RWPE1 (cell line): ENCODE measurements at places on chromosomes 3 and 15.

- DNase-seq = no peak
These were observed 33.9 kb downstream of the RPN1 start for GRCh38 chr3:128616516-128617269.

DNA sequence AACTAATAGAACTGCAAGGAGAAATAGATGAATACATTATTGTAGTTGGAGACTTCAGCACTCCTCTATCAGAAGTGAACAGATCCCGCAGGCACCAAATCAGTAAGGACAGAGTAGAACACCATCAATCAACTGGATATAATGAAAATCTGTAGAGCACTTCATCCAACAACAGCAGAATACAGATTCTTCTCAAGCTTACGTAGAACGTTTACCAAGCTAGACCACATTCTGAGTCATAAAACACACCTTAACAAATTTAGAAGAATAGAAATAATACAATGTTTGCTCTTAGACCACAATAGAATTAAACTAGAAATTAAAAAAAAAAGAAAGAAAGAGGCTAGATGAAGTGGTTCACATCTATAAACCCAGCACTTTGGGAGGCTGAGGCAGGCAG, 70.7 kb upstream of the NEDD4 start:
- no peak for DNase-seq

- DNase-seq = peak; percentile 62
These were observed 6.3 kb downstream of the GORASP1 start for GRCh38 chr3:39101022-39101689.

GRCh38 chr3:46372492-46373359, 2.0 kb downstream of the CCR5 start:
- DNase-seq = peak; percentile 8

DNA sequence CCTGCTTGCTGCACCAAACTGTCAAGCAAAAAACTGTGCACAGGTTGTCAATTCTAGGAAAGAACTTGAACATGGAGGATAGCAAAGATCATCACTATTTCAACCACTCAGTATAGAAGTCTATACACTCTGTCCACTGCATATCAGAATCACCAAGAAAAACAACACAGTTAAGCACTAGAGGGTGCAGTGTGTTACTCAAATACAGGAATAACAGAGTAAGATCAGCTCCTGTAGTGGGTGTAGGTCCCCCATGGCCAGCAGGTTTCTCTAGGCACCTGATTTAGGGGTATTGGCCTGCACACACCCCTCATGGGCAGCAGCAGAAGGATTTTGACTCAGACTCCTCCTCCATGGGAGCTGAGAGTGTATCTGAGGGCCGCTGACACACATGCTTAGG, 464.1 kb downstream of the EPHA6 start:
- no peak for DNase-seq

- no peak for DNase-seq
These were observed 37.6 kb upstream of the EPHA6 start for GRCh38 chr3:96776818-96777217.

- DNase-seq = no peak
These were observed 51.4 kb downstream of the FLNB start for GRCh38 chr3:58059349-58060321.

- DNase-seq = no peak
These were observed 5.9 kb downstream of the TAGLN3 start for GRCh38 chr3:112004669-112005068.

GRCh38 chr3:156908398-156908797, 82.2 kb downstream of the LEKR1 start:
- DNase-seq = no peak

GRCh38 chr15:69080295-69081248, 66.1 kb downstream of the NOX5 start:
- peak; percentile 46 for DNase-seq

- no peak for DNase-seq
These were observed 28.1 kb downstream of the IGSF10 start for GRCh38 chr3:151432616-151433372.

DNA sequence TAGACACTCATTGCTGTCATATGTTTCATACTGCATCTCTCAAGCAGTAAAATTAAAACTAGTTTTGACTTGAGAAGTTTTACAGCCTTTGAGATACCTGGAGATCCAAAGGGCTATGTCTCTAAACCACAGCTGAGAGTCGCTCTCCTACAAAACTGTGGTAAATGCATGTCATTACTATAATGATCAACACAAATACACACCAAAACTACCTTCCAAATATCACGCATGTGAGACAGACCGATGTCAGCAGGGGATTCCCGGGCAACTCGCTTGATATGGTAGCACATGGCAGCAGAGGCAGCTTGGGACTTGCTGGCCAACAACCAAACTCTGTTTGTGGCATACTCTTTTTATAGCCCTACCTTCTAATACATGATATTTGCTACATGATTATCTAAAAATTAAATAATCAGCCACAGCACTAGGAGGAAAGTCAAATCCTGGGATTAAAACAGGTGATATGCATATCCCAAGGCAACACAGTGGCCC, 56.3 kb downstream of the PDZRN3 start:
- DNase-seq = no peak

DNA sequence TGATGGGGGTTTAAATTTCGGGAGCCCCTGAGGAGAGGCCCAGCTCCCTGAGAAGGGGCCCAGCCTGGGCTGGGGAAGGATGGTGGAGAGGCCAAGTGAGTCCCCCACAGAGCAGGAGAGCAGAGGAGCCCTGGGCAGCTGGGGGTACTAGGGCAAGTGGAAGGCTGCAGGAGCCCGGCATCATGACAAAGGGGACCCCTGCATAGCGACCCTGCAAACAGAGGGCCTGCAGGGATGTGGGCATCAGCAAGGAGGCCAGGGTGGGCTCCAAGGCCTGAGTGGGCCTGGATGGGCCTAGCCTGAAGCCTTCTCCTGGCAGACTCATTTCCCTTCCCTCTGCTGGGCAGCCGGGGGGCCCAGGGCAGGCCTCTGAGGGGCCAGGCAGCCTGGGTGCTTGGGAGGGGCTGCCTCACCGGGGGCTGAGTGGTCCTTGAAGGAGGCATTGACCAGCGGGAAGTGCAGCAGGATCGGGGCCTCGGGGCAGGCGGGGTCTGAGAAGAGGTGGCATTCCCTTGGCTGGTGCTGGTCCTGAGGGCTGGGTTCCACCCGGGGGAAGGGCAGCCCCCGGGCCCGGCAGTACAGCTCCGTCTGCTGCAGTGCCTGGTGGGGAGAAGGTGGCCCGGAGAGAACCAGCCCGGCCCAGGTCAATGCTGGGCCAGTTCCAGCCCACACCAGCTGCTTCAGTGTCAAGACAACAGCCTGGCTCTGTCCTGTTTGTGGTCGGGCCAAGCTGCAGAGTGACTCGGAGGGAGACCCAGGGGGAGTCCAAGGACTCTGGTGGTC, 24.7 kb downstream of the PLA2G4D start:
- no peak for DNase-seq

DNA sequence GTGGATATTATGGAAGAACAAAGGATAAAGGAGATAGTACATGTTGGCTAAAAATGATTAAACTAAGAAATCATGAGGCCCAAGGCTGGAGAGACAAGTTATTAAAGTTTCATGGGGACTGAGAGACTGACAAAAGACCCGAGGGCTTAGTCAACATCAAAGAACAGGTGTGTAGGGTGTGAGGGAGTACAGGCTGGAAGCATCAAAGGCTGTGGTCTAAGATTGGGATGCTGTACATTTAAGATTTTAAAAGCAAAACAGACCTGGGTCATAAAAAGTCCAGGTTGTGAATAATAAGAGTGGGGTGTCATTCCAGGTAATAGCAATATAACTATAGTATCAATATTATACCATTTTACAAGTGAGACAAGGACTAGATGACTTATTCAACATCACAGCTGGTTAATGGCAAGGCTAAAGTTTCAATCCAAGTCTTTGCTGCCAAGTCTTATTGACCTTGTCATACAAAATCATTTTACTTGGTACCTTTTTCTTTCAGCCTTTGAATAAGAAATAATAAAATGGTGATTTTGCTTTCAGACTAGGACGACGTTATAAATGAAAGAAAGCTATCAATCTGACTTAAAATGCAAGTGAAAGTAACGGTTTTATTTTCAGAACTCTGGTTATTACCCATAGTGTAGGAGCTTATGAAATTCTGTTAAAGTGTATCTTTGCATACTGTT, 211.6 kb downstream of the TNIK start:
- no peak for DNase-seq

DNA sequence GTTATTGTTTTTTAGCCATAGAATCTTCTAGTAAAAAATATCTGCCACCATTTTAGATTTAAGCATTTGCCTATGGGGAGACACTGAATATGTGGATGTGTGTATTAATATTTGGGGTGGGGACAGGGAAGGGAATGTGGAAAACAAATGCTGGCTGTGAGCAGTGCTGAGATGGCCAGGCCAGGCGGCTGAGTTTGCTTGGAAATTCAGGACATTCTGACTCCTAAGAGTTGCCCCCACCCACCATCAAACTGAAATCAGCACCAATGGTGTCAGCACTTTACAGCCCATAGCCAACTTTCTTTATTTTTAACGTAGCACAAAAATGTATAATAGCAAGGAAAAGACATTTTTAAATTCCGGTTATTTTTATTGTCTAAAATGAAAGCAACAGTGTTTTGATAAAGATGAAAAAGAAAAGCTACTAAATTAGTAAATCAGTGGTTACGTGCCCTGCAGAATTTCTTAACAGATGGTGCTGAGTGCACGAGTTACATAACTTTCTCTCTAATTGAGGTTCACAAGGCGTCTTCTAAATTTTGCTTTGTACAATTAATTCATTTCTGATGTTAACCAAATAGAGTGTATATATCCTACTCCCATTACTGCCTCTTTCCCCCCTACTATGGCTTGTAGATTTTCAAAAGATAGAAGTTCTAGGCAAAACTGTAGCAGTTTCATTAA, 34.0 kb downstream of the B3GALNT1 start:
- no peak for DNase-seq

DNA sequence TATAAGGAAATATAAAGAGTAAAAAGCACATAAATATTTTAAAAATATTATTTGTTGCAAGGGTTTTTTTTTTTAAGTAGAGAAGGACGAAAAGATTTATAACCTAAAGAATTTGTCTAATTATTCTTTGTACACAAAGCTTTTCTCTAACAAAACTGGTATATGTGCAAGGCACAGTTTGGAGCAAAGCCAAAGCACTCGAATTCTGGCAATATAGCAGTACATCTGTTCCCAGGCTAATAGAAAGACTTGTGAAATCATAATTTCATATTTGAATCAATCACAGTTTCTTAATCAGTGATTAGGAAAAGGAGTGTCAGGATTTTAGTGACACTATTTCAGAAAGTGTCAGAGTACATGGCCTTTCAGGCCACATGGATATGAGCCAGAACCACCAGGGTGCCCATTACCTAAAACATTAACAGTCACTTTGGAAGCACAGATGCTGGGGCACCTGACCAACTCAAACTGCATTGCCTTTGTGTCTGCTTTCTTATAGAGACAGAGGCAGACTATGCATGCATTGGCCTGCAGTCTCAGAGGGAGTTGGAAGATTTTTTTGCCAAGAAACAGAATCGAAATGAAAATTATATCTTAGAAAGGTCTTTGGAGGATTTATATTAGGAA, 651.8 kb upstream of the SGO1 start:
- DNase-seq = no peak

- no peak for DNase-seq
These were observed 244.3 kb upstream of the MCTP2 start for GRCh38 chr15:93987068-93987467.

DNA sequence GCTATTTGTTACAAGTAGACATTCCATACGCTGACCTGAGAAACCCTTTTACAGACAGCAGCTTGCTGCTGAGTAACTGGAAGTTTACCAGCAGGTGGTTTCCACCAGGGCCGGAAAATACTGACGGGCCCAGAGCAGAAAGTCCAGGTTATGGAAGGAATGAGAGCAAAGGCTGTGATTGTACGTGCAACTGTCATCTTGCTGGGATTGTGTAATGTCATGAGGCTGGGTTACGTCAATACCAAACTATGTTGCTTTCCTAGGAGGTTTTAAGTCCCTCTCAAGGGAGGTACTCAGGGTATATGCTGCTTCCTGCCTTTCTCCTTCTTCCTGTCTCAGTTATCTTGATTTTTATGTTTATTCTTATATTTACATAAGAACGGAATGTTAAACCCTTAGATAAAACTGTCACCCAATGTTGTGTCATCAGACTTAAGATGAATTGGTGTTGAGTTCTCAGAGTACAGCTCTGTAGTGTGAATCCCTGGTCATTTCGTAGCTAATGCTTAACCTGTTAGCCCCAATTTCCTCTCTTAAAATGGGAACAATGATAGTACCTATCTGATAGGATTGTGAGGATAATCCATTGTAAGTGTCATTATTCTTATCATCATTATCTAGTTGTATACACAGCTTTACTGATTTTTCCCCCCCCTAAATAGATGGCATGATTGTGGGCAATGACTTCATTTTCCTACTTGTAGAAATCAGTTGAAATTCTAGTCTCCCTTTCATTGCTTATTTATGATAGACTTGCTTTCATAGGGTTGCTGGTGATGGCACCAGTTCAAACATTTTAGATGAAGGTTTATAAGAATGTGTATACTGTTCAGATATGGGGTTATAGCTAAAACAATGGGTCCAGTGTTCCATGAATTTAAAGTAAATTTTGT, 101.4 kb downstream of the FNDC3B start:
- DNase-seq = peak; percentile 73

DNA sequence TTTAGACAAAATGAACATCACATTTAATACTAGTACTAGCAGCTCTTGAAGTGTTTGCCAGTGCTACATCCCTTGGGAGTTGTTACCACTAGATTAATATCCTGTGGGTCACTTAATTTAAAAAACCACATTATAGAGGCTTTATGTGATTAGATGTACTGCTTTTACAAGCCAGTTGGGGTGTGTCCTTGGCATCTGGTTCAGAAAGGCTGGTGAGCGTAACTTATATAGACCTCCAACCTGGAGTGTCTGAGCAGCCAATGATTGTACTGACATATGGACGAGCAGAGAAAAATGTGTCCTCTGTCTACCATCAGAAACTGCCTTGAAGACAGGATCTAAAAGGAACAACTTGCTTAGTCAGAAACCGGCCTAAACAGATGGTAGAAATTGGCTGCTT, 306.2 kb upstream of the ATP11B start:
- no peak for DNase-seq

DNA sequence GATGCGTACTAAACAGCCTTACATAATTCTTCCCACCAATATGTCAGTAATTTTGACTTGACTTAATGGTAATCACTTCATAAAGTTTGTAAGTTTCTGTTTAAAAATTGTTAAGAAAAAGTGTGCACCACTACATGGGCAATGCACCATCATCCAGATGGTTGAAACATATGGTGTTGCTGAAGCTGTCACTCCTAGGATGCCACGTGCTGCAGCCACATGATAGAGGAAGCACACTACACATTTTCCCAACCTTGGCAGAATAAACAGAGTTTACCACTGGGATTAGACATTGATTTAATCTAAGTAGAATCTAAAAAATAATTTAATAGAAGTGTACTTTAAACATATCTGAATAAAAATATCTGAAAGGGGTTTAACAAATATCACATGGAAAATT, 1209.9 kb downstream of the NSUN3 start:
- no peak for DNase-seq

GRCh38 chr3:72515281-72515680, 333.0 kb downstream of the SHQ1 start:
- no peak for DNase-seq

GRCh38 chr3:194494951-194495374, 8.2 kb upstream of the ATP13A3 start:
- no peak for DNase-seq

- no peak for DNase-seq
These were observed 21.6 kb upstream of the VILL start for GRCh38 chr3:37968813-37969595.

- DNase-seq = peak; percentile 26
These were observed 660 bp downstream of the ZNF106 start for GRCh38 chr15:42490291-42490670.
